Calu3 (cell line): ENCODE measurements at places on chromosomes 12 and 14. TPM values are rescaled to one million over a fixed set of nuclear protein-coding genes. Genes with fewer than 3 reads are reported as not detected.

DNA sequence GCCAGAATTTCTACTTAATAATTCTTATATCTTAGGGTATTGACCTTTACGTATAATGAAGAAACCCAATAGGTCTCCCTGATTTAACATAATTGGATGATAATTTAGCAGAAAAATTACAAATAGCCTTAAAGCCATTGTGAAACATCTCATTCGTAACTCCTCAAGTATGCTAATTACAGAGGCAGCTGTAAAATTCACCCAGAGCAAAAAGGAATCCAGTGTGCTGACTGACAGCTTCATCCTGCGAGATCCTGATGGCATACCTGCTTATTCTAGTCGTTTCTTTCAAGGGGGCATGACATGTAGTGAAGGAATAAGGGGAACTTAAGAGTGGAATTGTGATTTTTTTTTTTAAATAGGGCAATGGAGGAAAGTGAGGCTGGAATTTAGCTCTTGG lies 291.5 kb downstream of the FUT8 start:
- DNase-seq = no peak
- no peaks in the 10 kb centered on the region for H3K27me3 ChIP-seq
- H3K4me1 ChIP-seq = peaks cover under 1% of the 10 kb centered on the region

GRCh38 chr12:93727195-93727811 lies 50.1 kb downstream of the CRADD start:
- DNase-seq = no peak
- H3K36me3 ChIP-seq = no peaks in the 10 kb centered on the region
- H3K27me3 ChIP-seq = no peaks in the 10 kb centered on the region
- no peak overlapping the region for H3K27ac ChIP-seq

- no peaks in the 10 kb centered on the region for H3K4me1 ChIP-seq
- no peaks in the 10 kb centered on the region for H3K36me3 ChIP-seq
- H3K4me3 ChIP-seq = no peak overlapping the region
- no peaks in the 10 kb centered on the region for H3K27me3 ChIP-seq
These were observed 61.1 kb upstream of the TMEM132D start for GRCh38 chr12:129964826-129965457.

GRCh38 chr12:5168148-5168547 lies 124.5 kb downstream of the KCNA5 start:
- H3K27me3 ChIP-seq = peaks cover 25% of the 10 kb centered on the region
- H3K4me3 ChIP-seq = no peak overlapping the region
- H3K4me1 ChIP-seq = no peaks in the 10 kb centered on the region
- H3K36me3 ChIP-seq = no peaks in the 10 kb centered on the region
- H3K27ac ChIP-seq = no peak overlapping the region
- DNase-seq = no peak

Gene ADAMTS20
- total RNA-seq = not detected in 2 replicates

Gene CD163L1
- total RNA-seq = 13.4 and 14.2 TPM in 2 replicates
